NCI-H526 treated with DMSO at 0.1 percent for 48 hours (cell line): ENCODE measurements at places on chromosomes 11 and 22.

DNA sequence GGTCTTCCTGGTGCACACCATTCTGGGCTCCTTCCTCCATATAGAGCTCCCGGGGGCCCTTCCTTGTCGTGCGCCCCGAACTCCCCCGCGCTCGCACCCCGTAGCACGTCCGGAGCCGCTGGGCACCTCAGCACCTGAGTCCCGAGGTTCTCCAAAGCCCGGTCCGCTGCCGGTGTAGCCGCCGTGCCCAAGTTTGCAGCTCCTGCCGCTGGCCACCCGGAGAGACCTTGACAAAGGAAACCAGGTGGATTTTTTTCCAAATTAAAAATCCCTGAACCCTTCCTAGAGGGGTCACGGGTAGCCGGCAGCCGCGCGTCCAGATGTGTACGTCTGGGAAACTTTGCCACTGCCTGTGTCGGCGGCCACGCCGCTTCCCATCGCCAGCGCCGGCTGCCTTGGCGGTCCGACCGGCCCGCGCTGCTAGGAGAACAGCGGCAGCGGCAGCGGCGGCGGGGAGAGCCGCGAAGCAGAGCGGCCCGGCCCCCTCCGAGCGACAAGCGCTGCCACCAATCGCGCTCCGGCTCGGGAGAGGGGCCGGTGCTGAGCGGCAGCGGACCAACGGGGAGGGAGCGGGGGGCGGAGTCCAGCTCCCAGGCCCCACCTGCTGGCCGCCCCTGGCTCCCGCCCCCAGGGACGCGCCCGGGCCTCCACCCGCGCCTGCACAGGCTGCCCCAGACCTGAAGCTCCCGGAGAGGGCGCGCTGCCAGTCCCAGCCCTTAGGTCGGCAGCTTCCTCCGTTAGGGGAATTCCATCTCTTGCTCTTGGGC lies at the start of gene GALNT18:
GALNT18 (minus strand) TSS at position 433 of the 767 bp plus-strand sequence.
- peak; percentile 91 for DNase-seq

- DNase-seq: no peak
Measured at GRCh38 chr11:15591112-15591537, 476.4 kb downstream of the INSC start.

- peak; percentile 59 for DNase-seq
Measured at GRCh38 chr22:29030016-29030617, 31.5 kb downstream of the C22orf31 start.

DNA sequence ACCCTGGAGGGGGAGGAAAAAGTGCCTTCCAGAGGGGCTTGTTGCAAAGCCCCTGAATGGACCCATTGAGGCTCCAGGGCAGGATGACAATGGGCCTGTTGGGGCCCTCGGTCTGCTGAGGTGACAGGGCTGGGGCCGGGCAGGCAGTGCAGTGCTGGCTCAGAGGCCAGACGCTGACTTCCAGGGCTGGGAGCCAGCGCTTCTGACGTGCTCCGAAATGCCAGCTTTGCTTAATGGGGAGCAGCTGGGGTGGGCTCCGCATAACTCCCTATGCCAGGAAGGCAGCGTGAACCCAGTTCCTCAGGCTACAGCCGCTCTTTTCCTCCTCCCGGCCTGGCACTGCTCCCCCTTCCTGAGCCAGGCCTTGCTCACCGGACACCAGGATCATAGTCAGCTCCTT lies 17.7 kb downstream of the NAV2 start:
- no peak for DNase-seq

DNA sequence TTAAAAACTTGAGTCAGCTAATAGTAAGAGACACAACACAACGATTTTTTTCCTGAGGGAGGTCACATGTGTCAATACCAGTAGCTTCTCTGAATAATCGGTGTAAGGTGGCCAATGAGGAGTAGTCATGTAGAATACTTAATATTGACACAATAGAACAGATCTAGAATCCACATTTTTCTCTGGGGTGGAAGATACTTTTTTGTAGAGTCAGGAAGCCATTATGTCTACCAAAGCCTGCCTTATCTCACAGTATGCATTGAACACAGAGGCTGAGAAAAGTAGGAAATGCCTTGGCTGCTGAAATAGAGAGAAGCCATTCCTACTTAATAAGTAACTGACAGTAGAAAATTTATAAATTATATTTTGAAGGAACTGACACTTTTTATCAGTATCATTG lies 725.0 kb downstream of the METTL15 start:
- DNase-seq: no peak
